AG04449 (cell line): ENCODE measurements at places on chromosomes 6 and 20.

DNA sequence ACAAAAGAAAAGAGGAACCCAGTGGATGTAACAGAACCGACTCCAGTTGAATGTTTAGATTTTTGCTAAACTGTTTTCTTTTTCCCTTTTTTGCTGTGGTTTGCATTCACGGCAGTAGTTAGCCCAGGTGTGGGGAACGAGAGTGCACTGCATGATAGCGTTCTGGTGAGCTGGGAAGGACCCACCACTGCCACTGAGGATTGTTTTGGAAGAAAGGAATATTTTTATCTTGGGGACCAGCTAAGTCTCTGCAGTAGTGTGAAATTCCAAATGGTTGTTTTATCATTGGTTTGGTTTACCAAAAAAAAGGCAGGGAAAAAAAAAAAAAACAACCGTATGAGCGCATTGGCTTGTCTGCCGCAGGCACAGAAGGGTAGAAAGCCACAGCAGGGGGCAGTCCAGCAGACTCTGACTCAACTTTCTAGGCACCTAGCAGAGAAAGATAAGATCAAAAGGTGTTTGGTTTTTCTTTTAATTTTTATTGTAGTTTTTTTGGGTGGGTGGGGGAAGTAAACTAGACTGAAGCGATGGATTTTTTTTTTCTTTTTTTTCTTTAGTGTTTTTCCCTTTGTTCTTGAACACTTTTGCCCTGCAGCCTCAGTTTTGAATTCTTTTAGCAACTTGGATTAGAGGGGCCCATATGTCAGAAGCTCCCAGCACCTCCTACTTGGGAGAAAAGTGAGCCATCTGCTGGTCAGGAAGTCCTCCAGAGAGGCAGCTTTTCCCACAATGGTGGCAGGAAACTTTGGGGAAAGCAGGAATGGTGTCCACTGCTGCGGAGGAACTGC lies 13.5 kb upstream of the RAB5IF start:
- no peak for DNase-seq

DNA sequence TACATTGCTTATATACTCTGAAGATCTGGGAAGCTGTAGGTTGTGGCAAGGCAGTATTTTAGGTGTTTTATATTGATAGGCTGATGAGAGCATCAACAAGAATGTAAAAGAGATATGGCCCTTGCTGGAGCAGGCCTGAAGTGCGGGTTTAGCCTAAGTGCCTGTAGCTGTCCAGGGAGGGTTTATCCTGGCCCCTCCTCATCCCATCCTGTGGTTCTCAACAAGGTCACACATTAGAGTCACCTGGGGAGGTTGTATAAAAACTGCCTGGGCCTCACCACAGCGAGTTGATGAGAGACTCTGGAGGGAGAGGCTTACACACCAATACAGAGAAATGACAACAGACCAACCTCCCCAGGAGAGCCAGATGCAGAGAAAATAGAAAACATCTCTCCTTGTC lies 48.4 kb downstream of the LYRM2 start:
- no peak for DNase-seq

DNA sequence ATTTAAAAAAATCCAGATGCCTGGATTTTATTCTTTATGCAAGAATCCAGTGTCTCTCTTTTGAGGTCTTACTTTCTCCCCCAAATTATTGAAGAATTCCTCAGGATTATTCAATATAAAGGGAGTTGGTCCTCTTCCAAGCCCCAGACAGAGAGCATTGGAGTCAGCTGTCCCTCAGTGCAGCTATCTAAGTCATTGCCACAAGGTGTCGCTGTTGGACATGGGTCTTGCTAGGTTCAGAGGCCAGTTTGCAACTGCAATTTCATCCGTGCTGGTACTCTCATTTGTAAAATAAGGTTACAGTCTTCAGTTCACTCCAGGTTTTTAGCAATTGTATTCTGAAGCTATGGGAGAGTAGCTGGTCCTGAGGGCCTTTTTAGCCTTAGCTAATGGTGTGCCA lies 27.8 kb downstream of the CCN2 start:
- DNase-seq = no peak

DNA sequence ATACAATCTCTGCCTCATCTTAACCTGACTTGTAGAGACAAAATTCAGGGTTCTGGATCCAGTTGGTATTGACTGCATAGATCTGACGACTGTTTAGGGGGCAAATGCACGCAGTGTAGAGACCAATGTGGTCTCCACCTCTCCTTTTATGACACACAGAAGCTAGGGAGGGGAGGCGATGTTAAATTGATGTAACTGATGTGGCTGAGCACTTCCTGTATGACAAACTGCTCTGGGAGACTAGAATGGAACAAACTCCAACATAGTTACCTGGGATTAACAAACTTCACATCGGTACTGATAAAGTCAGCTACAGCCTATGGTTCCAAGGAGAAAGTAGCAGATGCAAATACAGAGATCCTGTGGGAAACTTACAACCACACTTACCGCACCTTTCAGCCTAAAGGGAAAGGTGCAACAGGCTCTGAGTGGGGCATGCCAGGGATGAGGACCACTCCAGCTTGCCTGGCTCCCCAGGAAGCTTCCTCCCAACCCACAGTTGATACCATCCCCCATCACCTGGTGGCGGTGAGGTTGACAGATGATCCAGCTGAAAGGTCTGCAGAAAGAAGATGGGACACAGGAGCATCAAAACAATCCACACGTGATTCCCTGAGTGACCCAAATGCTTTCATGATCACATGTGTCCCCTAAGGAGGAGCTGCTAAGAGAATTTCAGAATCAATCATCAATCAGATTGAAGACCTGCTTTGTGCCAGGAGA lies 60.6 kb upstream of the MRPS10 start:
- DNase-seq = no peak

DNA sequence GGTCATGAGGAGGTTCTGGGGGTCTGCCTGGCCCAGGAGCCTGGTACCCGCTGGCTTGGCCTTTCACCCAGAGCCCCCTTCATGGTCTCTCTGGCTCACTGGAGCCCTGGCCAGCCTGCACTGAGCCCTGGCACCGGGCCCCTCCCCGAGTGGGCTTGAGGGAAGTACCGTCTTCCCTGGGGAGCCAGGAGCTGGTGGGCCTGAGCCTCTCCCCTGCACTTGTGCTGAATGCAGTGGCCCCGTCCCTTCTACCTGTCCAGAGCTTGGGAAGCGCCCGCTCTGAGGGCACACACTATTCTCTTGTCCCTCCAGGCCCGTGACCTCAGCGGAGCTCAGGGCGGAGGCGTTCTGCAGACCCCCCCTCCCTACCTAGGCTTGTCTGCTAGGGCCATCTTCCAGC lies 62.2 kb downstream of the TCP11 start:
- DNase-seq = no peak

- DNase-seq = no peak
Observed at GRCh38 chr6:16041327-16041726, 87.6 kb upstream of the MYLIP start.

DNA sequence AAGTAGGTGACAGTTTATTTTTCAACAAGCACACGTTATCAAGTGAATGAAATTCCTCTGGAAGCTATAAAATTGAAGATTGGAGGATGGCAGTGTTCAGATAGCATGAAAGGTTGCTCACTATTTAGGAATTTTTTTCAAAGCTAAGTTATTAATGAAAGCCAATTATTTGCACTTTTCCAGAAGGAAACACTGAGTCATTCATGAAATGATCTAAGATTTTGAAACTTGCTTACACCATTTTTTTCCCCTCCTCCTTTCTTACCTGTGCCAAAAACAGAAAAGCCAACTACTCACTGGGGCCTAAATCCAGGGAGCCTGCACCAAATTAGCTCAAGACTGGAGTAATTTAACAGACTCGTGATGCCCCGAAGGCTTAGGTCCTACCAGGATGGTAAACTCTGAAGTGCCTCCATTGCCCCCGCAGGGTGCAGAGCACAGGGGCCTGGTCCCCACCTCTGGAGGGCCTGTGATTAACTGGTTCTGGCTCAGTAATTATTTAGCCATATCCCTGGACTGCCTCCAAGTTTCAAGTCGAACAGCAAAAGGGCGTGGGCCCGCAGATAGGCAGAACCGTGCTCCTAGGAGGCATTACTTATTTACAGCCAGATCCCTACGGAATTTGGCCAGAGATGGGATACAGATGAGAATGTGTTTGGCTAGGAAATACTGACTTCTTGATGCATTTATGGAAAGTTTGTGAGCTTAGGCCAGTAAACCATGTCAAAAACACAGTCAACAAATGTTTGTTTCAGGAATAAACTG lies 28.0 kb upstream of the ZNF217 start:
- no peak for DNase-seq

GRCh38 chr6:106557837-106558236 lies 71.5 kb downstream of the RTN4IP1 start:
- DNase-seq = no peak

DNA sequence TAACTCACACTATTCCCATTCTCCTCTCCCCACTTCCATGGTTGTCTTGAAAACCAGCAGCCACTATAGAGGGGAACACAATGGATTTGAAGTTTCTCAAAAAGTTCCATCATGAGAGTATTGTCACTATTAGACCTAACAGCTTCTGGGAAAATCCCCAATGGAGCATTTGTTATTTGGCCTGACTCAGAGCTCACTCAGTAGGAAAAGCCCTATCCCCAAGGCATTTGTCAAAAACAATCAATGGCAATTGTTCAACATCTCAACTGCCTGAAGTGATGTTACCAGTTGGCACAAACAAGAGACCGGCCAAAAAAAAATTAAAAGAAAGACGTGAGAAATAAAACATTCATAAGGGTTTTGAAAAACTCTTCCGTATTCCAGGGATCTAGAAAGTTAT lies 98.8 kb downstream of the MYLK4 start:
- no peak for DNase-seq

GRCh38 chr6:100685747-100686146 lies 195.4 kb downstream of the ASCC3 start:
- no peak for DNase-seq

DNA sequence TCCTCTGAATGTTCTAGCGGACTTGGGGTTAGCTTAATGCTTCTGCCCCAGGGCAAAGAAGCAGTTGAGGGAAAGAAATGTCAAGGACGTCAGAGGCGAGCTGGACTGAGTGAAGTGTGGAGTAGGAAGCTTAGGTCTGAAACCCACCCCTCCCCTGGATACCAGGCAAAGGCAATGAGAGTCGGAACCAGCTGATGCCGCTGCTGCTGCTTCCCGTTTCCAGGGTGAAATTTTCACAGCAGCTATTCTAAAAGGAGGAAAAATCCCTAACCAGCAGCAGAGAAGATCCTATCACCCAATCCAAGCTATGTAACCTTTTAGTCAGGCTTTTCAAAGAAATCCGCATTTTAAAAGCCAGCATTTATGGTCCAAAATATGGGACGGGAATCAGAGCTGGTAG lies 564.3 kb downstream of the LMBRD1 start:
- DNase-seq = no peak

- DNase-seq = no peak
Observed at GRCh38 chr20:51249215-51249614, 226.3 kb upstream of the KCNG1 start.

- no peak for DNase-seq
Observed at GRCh38 chr6:162385980-162386379, 341.6 kb downstream of the PRKN start.

DNA sequence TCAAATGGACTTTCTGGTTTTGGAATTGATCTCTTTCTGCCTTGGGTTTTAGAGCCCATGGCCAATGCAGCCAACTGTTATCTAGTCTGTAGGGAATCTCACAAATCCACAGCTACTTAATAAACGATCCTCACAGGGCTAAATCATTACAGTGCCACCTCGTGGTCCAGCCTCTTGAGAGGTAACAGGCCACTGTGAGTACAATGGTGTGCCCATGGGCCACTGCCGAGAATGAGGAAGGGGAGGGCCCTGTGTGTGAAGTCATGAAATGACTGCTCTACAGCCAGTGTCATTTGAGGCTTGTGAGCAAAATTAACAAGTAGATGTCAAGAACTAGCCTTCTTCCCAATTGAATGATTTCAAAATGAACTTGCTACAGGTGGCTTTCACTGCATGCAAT lies 54.3 kb upstream of the GMPR start:
- DNase-seq = no peak

DNA sequence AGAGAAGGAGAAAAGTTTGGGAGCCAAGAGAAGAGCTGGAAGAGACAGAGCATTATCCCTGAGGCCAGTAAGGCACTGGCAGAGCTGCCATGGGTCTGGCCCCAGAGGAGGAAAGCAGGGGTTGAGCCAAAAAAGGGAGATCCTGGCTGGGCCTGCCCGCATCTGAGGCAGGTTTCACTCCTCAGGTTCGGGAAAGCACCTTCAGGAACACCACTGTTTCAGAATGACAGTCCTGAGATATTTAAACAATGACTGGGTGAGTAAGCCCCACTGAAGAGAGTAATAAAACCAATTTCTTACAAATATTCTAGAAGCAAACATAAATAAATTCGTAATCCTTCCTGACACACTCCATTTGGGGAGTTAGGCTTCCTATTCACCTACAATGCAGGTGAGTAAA lies 152.2 kb downstream of the BACH2 start:
- DNase-seq = no peak

DNA sequence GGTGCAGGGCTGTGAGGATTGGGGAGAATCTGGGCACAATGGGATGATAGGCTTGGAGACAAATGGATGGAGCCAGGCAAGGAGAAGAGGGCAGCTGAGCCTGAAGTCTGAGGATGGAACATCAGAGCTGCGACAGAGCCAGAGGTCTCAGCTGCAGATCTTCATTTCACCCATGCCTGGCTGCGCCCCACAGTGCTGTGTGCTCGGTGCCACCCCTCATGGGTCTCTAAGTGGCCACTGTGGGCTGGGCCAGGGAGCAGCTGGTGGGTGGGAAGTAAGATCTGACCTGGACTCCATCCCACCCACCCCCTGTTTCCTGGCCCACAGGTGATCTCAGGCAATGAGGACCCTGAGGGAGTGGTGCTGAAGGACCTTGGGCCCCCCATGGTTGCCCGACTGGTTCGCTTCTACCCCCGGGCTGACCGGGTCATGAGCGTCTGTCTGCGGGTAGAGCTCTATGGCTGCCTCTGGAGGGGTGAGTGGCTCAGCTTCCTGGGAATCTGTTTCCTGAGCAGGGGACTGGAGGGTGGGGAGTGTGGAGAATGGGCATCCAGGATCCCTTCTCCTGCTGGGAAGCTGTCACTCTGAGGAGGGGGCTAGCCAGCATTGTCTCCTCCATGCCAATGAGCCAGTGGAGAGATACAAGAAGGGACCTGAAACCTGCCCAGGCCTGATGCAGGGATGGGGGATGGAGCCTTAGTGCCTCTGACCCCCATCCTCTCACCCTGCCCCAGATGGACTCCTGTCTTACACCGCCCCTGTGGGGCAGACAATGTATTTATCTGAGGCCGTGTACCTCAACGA lies 6.5 kb downstream of the DDR1 start:
- no peak for DNase-seq

DNA sequence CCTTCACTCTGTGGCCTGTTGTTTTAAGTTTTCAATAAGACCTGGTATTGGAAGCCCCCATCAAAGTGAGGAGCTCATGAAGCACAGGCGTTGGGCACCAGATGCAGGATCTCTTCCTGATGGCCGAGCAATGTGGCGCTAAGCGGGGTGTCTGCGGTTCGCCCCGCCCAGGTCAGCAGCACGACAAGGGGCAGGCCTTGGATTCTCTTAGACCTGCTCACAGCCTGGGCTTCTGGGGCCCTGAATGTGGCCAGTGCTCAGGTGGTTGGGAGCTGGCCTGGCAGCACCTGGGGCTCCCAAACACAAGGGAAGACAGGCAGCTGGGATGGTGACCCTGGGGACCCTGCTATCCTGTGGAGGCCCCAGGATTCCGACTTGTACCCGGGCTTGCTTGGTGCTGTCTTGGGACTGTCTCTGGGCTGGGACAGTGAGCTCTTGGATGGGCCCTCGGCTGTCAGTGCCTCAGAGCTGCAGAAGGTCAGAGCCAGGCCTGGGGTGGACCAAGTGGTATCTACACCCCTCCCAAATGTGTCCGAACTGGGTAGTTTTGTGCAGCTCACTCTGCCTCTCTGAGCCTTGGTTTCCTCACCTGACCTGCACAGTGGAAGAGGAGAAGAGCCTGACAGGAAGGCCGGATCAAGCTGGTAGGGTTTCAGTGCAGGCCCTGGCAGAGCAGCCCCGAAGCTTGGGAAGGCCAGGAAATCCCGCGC lies 69.1 kb downstream of the PHACTR3 start:
- DNase-seq = no peak
